Glutamatergic neuron (in vitro differentiated cells): ENCODE measurements at places on chromosomes 5 and 9. TPM values are rescaled to one million over a fixed set of nuclear protein-coding genes. Genes with fewer than 3 reads are reported as not detected.

The LIX1 gene
- total RNA-seq: not detected

The SPATA31A5 gene
- total RNA-seq: 0.10 TPM

The CCDC69 gene
- total RNA-seq: 2.0 TPM

The OSMR gene
- not detected for total RNA-seq

The TRIO gene
- total RNA-seq: 281 TPM

The S100Z gene
- not detected for total RNA-seq

The PLPPR1 gene
- total RNA-seq: 7.4 TPM

The WNK2 gene
- total RNA-seq: 336 TPM

The ANKRD34B gene
- total RNA-seq: not detected

The C9 gene
- not detected for total RNA-seq

The HSPA5 gene
- 126 TPM for total RNA-seq

The TAF11L5 gene
- total RNA-seq: 0.83 TPM

The SLC35A4 gene
- total RNA-seq: 50.7 TPM

The BTNL3 gene
- total RNA-seq: not detected

The SLC24A2 gene
- total RNA-seq: 5.1 TPM
